Stimulated activated CD8-positive, alpha-beta memory T cell treated with anti-CD3 and anti-CD28 coated beads, Interleukin-15, amount 100 ng/mL, for 4 hours (primary cell): ENCODE measurements at places on chromosomes 12 and 14.

- no peak for DNase-seq
Measured at GRCh38 chr12:93569301-93569655, 3.2 kb upstream of the SOCS2 start.

- DNase-seq, result no peak
Measured at GRCh38 chr12:78888568-78888967, 24.0 kb downstream of the SYT1 start.

GRCh38 chr14:75315144-75315543, 36.5 kb downstream of the FOS start:
- DNase-seq, result no peak

DNA sequence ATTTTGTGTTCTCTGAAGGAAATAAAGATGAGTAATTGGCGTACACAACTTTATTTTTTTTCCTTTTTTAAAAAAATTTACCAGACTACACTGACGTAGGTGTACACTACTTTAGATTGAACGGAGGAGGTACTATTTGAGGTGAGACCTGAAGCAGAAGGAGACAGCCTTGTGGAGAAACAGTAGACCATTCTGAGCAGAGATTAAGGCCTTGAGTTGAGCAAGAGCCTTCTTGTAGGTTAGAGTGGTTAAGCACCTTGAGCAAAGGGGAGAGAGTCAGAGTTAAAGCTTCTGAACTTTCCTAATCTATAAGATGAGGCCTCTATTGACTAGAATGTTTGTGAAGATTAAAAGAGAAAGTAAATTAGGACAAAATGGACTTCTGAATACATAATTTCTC, 2.5 kb downstream of the LEMD3 start:
- DNase-seq, result no peak

DNA sequence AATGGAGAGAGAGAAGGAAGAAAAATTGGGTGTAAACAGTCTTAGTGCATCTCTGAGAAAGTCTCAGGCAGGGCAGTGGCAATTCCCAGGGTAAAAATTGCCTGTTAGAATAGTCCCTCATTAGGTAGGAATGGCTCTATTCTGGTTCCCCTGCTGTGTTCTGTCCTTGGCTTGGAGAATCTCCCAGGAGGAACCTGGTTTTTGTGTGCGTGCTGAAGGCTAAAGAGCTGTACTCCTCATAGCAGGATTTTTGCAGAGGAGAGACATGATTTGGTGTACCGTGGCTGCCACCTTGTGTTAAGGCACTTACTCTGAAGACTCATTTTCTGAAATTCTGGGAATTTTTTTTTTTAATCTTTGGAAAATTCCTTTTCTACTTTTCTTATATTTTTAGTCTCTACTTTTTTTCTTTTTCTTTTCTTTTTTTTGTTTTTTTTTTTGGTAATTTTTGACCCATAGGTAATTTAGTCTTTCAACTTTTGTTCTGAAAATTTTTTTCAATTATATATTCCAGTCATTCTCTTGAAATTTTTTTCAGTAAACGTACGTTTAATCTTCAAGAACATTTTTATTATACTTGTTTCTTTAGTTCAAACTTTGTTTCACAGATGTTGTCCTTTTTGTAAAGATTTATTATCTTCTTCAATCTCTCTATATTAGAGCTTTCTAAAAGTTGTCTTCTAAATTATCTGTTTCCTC, 63.8 kb downstream of the FBXO33 start:
- no peak for DNase-seq

DNA sequence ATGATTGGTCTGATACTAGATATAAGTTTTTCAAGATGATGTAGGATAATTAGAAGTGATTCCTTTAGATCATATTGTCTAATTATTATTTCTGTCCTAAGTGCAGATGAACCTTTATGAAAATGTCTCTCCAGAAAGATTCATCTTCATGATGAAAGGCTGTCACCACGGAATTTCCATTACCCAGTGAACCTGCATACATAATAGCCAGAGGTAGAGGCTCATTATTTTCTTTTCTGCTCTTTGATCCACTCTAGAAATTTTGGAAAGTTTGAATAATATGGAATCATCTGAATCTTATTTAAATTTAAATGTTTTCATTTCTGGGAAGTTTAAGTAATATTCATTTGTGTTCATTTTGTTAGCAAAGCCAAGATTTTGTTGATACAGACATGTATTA, 137.1 kb upstream of the ATP2B1 start:
- DNase-seq, result no peak

- DNase-seq, result no peak
Measured at GRCh38 chr12:107066691-107067090, 26.7 kb downstream of the CRY1 start.

- no peak for DNase-seq
Measured at GRCh38 chr12:12017135-12017581, 53.6 kb upstream of the BCL2L14 start.

DNA sequence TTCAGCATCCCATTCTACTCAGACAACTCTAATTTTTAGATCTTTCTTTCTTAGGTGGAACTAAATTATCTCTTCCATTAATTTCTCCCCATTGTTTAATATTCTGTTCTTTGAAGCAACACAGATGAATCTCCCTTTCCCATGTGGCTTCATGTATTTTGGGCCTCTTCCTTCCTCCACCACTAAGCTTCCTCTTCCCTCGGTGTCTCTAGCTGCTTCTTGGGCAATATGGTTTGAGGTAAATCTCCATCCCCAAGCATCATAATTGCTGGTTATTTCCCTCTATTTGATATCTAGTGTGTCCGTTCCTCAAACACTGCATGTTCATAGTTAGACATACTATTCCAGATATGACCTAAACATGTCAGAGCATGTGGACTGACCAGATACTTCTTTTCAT, 119.2 kb downstream of the PELI2 start:
- no peak for DNase-seq

DNA sequence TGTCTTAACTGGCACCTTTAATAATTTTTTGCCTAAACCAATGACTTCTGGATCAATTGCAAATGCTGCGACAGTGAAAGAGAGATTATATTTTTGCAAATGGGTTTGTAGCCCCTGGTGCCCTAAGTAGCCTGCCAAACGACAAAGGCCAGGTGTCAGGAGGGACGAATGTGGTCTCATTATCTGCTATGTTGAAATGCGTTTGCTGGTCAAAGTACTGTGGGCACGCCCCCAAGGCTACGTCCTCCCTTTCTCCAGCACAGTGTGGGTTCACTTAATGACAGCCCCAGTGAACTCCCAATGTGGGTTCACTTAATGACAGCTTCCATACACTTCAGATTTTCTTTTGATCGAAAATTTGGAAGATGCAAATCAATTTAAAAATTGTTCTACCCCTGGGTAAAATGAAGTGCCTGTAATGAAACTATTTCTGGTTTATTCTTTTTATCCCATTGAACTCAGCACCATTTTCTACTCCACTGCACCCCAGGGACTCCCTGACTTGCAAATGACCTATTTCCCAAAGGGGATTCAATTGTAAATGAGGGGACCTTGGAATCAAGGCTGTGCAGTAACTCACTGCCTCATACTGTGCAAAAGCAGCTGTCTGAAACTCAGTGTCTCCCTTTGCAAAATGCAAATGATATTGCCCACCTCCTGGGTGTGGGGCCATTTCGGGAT, 1.4 kb downstream of the SERPINA11 start:
- no peak for DNase-seq

GRCh38 chr12:45464699-45465098, 248.8 kb downstream of the ANO6 start:
- DNase-seq, result no peak

- DNase-seq, result no peak
Measured at GRCh38 chr12:120381752-120382419, 12.9 kb upstream of the MSI1 start.

DNA sequence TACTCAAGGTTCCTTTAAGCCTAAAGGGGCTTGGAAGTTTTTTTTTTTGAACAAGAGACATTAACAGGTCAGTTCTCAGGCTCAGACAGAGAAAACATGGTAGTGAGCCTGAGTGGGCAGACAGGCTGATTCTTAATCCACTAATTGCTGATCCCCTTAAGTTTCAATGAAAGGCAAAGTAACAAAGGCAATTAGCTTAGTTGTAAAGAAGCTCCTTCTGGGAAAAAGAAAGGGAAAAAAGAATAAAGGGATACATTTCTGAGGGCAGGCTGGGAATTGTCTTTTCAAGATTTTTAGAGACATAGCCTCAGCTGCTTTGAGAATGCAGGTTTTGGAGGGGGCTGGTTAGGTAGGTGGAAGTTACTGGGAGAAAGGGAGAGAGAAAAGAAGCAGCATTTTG, 133.8 kb downstream of the CFAP54 start:
- DNase-seq, result no peak

DNA sequence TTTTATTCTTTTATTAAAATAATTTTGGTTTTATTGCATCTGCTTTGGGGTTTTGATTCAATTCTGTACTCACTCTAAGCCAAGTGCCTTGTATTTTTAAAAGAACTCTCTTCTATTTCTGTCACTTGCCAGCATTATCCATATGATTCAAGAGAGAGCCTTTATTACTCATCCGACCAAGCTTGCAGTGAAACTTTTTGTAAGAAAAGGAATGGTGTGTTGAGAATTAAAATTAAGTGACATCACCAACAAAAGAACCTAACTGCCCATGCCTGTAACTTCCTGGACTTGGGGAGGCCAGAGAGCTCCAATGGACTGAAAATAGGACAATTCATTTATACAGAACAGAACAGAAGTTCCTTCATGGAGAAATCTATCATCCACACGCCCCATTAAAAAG, 52.1 kb downstream of the GALNT4 start:
- no peak for DNase-seq

- no peak for DNase-seq
Measured at GRCh38 chr14:94124582-94125377, 4.6 kb downstream of the IFI27L2 start.

DNA sequence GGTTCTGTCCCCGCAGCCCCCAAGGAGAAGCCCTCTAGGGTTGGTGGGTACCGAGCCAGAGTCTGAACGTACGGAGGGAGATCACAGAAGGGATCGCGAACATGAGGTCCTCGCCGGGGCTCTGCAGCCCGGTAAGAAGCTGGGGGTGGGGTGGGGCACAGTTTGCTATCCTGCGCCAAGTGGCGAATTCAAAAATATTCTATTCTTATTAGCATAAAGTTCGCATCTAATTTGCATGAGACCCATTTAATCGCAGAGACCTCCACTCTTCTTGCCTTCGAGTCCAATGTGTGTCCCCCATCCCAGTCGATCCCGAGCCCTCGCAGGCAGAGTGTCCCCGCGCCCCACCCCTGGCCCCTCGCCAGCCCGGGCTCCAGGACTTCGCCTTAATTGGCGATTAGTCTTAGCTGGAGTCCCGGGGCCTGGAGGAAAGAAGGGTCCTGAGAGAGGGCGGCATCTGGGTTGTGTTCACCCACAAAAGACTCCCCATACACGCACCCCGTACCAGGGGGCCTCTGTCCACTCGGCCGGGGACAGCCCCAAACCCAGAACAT, 604 bp upstream of the ARHGEF25 start:
- DNase-seq, result no peak

GRCh38 chr12:127145929-127146789, 1120.8 kb upstream of the TMEM132C start:
- DNase-seq, result peak; percentile 61

DNA sequence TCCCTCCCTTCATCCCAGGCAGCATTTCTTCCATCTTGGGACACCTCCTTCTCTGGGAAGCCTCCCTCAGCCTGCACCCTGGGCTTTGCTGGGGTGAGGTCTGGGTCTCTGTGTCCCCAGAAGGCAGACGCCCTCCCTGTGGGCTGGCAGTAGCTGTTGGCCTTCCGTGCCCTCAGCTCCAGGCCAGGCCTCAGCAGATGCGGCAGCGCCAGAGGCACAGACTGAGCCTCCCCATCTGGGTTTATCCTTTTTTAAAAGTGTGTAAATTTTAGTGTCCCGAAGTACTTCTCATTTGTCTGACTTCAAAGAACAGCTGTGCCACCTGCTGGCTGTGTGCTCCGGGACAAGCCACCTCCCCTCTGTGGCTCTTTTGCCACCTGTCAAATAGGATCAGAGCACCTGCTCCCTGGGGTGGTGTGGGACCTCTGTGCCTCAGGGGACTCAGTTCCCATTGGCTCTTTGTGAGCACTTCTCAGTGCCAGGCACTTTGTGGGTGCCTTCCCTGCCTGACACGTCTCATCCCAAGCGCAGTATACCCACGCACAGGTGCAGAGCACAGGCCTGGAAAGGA, 11.1 kb downstream of the EXOC3L4 start:
- DNase-seq, result no peak
